ENCODE measurements at places on chromosomes 12 and 14. TPM values are rescaled to one million over a fixed set of nuclear protein-coding genes. Genes with fewer than 3 reads are reported as not detected.

OASL gene
- total RNA-seq, result 0.54 TPM

DNA sequence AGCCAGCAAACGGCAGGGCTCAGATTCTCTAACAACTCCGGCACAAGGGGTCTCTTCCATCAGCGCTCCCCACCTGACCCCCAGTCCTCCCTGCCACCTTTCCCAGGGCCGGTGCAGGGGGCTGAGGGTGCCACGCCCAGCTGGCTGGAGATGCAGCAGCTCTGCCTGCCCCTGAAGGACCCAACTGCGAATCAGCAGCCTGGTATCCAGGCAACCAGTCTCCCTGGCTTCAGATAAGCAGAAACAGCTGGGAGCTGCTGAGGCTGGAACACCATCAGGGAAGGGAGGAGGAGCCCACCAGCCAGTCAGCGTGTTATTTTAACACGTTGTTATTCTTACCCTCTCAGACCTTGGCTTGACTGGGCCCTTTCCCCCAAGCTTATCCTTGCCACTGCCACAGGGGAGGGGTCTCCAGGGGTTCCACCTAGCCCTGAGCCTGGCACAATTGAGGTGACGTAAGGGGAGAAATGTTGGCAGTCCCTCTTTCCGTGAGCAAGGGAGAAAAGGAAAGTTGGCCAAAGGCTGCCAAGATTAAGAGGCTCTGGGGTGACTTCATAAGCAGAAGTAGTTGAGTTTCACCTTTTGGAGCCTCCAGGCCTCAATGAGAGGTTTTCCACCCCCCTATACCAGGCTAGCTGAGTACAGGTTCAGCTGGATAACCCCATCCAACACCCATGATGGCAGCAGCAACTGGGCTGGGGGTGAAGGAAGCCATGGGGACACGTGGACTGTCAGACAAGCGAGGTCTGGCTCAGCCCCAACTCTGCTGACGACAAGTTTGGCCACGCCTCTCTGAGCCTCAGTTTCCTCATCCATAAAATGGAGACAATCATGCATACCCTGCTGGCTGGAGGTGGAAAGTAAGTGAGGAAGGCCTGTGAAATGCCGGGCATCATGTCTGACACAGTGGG lies 91.1 kb downstream of the IRF2BPL start:
- peak; percentile 96 for DNase-seq

DNA sequence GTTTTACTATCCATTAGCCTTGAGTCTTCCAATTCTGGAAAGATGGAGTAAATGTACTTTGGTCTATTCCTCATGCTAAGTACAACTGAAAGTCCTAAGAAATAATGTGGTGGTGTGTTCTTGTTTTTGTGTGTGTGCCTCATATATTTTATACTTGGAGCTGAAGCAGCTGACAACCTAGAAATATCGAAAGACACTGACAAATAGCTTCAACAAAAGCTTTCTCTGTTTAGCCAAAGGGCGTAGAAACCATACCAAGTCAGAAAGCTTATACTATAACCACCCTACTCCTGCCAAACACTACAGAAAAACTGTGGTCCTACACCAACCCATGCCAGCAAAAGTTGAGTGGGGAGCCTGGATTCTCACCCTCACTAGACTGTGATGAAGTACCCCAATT lies 188.4 kb downstream of the GPHN start:
- DNase-seq, result no peak

DNA sequence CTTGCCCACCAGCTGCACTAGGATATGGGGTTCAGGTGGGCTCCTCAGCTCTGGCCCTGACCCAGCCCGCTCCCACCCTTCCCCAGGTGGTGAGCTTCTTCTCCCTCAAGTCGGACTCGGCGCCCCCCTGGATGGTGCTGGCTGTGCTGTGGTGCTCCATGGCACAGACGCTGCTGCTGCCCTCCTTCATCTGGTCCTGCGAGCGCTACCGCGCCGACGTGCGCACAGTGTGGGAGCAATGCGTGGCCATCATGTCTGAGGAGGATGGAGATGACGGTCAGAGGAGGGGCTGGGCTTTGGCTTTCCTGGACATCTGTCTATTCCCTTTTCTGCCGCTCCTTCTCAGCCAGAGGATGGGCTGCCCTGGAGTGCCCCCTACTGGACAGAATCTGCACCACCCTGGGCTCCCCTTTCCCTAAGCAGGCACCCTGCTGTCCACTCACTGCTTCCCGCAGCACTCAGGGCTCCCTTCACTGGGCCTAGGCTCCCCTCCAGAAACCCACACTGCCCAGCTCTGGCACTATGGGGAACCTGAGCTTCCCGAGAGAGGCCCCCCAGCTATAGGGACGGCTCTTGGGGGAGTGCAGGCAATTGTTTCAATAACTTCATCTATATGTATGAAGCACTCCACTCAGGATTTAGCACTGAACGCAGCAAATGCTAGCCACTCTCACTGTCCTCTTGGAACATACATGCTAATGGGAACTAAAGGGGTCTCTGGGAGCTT lies 2.6 kb upstream of the P3H3 start:
- DNase-seq, result peak; percentile 85

DNA sequence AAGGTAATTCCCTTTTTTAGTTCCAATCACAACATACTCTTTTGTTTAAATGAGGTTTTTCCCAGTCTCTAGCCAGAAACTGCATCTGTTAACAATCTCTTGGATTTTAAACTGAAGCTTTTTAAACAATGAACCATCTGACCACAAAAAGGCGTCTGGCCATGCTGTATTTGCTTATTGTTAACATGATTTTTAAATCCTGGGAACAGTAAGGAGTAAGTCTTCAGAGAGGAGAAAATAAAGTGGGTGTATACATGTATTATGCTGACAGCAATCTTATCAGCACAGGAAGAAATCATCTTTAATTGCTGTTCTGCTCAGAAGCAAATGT lies 106.2 kb downstream of the DAAM1 start:
- DNase-seq, result peak; percentile 79

DNA sequence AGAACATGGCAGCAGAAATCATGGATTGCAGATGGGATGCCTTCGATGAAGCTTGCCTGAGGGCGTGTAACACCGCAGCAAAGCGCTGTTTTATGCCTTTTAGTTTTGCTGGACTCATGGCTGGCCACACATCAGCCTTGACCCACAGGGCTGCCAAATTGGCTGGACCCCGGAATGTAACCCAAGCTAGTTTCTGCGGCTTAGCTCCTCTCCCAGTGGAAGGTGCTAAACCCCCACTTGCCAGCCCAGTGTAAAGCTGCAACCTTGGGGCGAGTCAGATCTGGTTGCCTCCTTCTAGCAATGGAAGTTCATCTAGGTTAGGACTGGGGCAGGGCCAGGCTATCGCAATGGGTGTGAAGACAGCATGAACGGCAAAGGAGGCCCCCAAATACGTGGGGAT lies 38.3 kb downstream of the MEG3 start:
- DNase-seq, result no peak

- DNase-seq, result peak; percentile 38
Measured at GRCh38 chr12:131894981-131895639, 688 bp downstream of the ULK1 start.

GRCh38 chr12:85130646-85131045 lies 94.5 kb downstream of the LRRIQ1 start:
- DNase-seq, result peak; percentile 1

NTN4 gene
- total RNA-seq, result 63.7 TPM

- no peak for DNase-seq
Measured at GRCh38 chr14:22383515-22384166, 205.4 kb downstream of the DAD1 start.

GRCh38 chr12:108805136-108805535 lies 52.2 kb downstream of the SSH1 start:
- DNase-seq, result peak; percentile 85

- no peak for DNase-seq
Measured at GRCh38 chr12:108162207-108162606, 33.1 kb downstream of the WSCD2 start.

LRTM2 gene
- not detected for total RNA-seq

DNA sequence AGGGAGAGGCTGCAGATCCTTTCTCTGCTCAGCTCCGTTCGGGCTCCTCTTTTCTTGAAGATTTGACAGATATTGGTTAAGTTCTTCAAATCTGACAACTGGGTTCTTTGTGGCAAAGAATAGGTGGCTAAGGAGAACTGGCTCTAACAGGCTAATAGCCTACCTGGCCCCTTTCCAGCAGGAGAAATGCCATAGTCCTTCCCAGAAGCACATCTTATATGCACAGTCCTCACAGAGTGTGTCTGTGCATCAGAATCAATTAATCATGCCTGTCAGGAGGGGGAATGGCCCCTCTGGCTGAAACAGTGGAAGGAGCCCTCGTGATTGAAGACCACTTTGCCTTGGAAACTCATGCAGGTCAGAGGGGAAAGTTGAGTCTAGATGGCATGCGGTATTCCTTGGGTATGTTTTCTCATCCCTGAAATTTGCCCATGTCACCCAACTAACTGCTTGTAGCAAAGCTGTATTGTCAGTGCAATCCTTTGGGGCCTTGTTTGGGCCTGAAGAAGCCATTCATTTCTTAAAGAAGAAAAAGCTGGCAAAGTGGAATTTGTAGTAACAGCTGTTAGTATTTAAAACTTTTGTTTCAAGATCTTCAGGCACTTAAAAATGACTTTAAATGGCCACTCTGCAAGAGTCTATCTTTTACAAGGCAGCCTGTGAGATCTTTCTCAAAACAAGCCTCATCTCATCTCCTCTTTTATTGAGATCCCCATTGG lies 251.5 kb downstream of the ZFP36L1 start:
- DNase-seq, result no peak

DNA sequence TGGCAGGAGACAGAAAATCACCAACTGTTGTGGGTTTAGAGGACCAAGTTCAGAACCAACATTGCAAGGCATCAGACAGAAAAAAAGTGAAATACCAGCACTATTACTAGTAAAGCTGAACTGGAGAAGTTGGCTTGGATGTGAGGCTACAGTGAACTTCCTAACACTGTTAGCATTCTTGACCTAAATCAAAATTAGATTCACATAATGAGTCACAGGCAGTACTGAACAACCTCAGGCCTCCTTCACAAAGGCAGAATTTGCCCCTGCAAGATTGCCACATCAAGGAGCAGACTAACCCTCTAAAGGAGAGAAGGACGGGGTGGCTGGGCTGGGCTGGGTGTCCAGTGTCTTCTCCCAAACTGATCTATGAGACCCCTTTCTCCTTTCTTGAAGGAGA lies 539.7 kb downstream of the SNAPC1 start:
- DNase-seq, result peak; percentile 2

- peak; percentile 15 for DNase-seq
Measured at GRCh38 chr12:46944771-46945170, 119.0 kb upstream of the SLC38A4 start.

DNA sequence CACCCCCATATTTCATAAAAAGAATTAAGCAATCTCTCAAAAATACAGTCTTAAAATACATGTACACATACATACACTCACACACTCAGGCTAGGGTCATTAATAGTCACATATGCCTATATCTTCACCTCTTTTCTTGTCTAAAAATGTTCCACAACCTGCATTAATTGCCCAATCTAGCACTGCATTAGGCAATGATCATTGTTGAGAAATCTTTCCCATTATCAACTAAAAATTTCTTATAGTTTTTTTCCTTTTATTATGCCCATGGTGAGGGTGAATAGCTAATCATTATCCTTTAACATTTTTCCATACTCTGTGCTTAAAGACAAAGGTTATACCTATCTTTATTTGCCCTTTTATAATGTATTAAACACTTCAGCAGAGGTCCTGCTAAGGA lies 38.3 kb downstream of the FSCB start:
- DNase-seq, result no peak

GRCh38 chr14:51703787-51704186 lies 52.1 kb downstream of the FRMD6 start:
- DNase-seq, result no peak

DNA sequence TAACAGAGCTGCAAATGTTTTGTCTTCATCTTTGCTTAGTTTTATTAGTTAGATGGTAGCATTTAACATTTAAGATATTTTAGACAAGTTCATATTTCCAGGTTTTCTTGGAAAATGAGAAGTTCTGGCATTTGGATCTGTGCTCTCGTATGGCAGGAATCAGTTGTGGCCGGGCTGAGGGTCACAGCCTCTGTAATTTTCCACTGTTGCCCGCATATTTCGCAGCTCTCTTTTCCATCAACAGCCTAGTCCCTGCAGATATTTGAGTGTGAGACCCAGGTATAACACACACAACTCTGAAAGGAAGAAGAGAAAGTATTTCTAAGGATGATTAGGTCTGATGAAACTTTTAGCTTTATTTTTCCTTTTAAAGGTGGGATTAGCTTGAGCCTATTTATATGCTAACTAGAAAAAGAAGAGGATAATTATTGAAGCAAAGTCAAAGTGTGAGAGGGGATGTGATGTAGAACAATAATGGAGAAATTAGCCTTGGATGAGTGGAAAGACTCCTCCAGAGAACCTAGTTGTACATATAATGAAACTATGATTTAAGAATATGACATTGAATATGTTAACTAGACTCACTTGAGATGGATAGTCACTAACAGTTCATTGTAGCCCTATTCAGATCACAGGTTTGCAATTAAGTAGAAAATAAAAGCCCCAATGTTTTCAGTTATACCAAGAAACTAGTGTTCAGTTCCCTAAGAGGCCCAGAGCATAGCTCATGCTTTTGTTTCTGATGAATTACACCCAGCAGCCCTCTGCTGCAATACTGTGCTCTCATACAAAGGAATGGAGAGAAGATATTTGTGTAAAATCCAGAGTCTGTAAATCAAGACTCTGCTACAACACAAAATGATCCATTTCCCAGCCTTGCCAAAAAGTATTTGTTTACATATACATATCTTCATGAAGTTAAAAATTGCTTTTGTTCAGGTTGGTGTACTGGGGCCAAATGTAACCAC lies 158.4 kb downstream of the C12orf50 start:
- no peak for DNase-seq

GRCh38 chr14:75170772-75171171 lies 5.6 kb downstream of the TMED10 start:
- DNase-seq, result peak; percentile 37

DNA sequence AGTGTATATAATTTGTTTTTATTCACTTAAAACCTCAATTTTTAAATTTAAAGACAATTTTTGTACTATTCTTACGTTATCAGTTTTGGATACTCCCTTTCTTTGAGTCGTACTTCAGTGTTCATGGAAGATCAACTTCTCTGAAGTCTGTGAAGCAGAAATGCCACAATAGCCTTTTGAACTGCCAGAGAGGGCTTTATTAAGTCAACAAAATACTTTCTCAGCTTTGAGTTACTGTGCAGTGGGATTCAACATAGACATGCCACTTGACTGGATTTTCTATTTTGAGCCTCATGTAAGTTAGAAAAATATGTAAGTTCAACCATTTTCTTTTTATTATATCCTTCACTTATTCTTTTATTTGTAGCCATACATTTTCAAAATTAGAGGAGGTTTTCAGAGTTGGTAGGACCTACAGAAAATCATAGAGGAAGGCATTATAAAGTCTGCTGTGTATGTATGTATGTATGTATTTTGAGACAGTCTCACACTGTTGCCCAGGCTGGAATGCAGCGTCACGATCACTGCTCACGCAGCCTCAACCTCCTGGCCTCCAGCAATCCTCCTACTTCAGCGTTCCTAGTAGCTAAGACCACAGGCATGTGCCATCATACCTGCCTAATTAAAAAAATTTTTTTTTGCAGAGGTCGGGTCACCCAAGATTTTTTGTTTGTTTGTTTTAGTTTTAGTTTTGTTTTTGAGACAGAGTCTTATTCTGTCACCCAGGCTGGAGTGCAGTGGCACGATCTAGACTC lies 31.3 kb upstream of the BCAT1 start:
- no peak for DNase-seq

DNA sequence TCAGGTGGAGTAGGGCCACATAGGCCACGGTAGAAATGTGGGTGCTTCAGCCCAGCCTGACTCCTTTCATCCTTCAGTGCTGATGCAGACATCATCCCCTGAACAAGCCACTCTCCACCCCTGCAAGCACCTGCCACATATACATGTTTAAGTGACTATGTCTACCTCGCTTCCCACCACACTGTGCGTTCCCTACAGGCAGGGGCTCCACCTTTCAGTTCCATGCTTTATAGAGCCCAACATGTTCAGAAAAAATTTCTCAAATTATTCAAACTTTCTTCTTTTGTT lies 11.6 kb downstream of the SLC7A7 start:
- no peak for DNase-seq

FSCB gene
- not detected for total RNA-seq

Measured in GM23248 (cell line).